ENCODE measurements at places on chromosomes 16 and 17.

- DNase-seq = no peak
Observed at GRCh38 chr17:27946513-27946912, 53.3 kb upstream of the LYRM9 start.

GRCh38 chr16:3119286-3119685, 6.9 kb downstream of the ZNF205 start:
- DNase-seq = no peak

- DNase-seq = no peak
Observed at GRCh38 chr16:84553873-84554399, 49.5 kb upstream of the MEAK7 start.

GRCh38 chr17:29412780-29413565, 22.8 kb downstream of the TAOK1 start:
- DNase-seq = peak; percentile 15

DNA sequence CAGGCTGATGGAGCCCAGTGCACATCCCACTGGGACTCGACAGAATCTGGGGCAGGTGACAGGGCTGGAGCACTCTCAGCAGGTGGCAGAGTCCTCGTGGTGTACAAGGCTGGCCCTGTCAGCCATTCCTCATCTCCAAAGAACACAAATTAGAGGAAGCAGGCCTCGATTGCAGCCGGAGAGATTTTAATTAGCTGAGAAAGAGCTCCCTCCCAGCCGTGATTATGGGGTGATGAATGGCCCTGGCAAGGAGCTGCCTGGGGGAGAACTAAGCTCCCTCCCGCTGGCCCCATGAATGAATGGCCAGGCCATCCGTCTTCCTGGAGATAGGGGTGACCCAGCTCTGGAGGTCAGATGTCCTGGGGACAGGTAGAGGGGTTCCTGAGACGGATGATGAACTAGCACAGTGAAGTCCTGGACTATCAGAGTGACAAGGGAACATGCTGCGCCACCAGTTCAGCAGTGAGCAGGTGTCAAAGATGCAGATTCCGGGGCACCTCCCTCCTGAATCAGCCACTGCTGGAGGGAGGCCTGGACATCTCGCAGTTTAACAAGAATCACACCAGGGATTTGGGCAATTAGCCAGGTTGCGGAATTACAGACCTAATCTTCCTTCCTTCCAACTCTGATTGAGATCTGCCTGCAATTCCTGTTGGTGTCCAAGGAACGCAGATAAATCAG, 35.5 kb downstream of the PIMREG start:
- no peak for DNase-seq

- DNase-seq = no peak
Observed at GRCh38 chr16:54356391-54356790, 69.8 kb upstream of the IRX3 start.

DNA sequence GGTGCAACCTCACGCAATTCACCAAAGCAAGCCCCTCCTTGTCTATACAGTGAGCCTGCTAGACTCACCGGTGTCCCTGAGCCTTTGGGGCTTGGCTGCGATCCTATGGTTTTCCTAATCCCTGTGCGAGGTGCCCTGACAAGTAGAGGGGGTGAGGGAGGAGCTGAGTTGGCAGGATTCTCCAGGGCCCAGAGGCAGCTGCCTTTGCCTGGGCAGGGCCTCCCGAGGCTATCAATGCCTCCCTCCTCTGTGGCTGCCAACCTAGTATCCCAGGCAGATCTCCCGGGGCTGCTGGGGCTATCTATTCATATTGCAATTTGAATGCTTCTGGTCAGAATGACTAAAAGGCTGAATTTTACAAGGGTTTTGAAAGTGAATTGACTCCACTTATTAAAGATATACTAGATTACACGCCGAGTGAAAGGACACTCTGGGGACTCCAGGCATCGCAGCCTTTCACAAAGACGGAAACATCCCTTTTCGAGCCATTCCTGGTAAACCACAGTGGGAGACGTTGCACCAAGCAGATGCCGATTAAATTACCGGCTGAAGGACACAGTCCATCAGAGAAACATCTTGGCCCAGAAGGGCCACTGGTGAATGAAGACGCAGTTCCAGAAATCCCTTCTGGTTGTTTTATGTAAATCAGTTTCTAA, 11.3 kb upstream of the PITPNM3 start:
- DNase-seq = no peak

DNA sequence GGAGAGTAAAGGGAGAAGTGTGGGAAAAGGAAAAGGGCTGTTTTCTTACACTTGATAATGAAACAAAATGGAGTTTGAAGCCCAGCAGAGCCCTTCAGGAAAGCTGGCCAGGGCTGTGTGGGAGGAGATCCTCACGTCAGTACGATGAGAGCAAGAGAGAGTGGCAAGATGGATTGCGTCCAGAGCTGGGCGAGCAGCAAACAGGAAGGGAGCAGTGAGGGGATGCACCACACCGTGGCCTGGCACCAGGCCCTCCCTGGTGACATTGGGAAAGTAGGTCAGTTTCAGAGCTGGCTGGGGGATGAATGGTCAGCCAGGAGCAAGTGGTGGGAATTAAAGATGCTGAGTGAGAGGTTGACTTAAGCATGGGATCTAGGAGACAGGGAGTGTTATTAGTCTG, 273.6 kb downstream of the GRIN2A start:
- DNase-seq = peak; percentile 2

DNA sequence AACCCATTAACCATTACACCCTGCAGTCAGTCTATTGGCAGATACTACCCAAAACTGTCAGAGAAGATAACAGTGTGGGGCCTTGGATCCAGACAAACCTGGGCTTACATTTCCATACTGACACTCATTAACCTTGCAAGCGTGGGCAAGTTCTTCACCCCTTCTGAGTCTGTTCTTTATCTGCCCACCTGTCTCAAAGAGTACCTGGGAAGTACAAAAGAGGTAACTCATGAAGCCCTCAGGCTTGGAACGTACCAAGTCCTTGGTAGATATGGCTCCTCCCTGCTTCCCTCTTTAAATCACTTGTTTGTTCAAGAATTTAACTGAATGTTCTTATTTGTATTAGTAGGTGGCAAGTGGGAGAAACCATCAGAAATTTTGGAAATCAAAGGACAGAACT, 2.5 kb upstream of the IGSF6 start:
- no peak for DNase-seq

- DNase-seq = no peak
Observed at GRCh38 chr17:79617740-79618382, 7.0 kb upstream of the RBFOX3 start.

- no peak for DNase-seq
Observed at GRCh38 chr17:78539781-78540180, 37.4 kb downstream of the DNAH17 start.

- peak; percentile 79 for DNase-seq
Observed at GRCh38 chr16:54930005-54930868, at the start of gene IRX5. Gene IRX5, plus strand, starts transcription at chr16:54930865. Its CDS starts 334 bp downstream, at chr16:54931199.

DNA sequence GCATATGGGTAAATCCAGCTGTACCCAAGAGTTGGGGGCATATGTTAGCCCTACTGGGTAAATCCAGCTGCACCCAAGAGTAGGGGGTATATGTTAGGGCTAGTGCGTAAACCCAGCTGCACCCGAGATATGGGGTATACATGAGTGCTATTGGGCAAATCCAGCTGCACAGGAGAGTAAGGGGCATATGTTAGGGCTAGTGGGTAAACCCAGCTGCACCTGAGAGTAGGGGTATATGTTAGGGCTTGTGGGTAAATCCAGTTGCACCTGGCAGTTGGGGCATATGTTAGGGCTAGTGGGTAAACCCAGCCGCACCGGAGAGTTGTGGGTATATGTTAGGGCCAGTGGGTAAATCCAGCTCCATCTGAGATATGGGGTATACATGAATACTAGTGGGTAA, 80.9 kb downstream of the WWOX start:
- DNase-seq = no peak

- DNase-seq = no peak
Observed at GRCh38 chr17:51572115-51572514, 311.8 kb downstream of the UTP18 start.

DNA sequence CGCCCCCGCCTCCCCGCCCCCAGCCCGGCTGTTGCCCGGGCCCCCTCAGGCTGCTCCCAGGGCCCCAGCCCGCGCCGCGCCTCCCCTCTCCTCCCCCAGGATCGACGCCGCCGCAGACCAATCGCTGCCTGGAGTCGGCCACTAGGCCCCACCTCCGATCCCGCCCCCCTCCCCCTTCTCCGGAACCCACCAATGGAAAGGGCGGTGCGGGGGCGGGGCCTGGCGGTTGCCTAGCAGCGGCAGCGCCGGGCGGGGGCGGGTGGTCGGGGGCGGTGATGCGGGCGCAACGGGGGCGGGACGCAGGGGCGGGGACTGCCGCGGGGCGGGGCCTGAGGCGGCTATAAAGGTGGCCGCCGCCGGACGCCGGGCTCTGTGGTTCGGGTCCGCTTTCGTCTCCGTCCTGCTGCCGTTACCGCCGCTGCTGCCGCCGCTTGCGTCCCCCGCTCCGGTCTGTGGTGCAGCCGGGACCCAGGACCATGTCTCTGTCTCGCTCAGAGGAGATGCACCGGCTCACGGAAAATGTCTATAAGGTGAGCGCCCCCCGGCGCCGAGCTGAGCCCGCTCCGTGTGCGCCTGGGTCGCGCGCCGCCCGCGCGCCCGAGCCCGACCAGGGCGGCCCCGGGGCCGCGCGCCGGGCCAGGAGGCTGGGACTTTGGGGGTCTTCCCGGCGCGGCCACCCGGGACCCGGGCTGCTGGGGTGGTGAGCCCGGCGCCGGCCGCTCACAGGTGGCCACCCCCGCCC, at the start of gene BAIAP2:
Gene BAIAP2, plus strand, starts transcription at position 373 of the 742 bp plus-strand sequence. Its CDS starts 104 bp downstream, at position 477.
- DNase-seq = peak; percentile 89

DNA sequence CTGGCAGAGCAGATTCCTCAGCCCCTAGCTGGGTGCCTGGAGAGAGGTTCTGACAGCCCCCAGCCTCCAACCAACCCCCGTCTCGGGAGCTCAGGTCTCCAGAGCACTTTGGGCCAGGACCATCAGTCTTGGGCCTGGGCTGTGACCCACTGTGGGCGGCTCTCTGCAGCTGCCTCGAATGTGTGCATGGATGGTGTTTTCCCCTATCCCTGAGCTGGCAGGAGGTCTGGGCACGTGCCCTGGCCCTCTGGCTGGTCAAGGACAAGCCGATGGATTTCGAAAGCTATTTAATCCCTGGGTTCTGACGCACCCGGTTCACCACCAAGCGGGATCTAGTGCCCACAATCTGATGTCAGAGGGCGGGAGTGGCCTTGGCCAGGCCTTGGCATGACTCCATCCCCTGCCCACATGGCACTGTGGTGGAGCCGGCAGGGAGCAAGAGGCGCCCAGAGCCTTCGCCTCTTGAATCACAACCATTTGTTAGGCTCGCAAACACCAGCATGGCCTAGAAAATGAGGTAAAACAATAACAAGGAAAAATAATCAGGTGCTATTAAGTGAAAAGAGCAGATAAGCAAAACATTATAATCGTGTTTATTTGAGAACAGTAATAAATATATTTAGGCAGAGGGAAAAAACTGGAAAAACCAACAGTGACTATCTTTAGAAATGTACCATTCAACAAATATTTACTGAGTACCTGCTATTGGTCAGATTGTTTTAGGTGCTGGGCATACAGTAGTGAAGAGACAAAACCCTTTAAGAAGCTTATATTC, 69.3 kb upstream of the TOB1 start:
- DNase-seq = no peak

- no peak for DNase-seq
Observed at GRCh38 chr16:74811911-74812310, 37.3 kb upstream of the FA2H start.

DNA sequence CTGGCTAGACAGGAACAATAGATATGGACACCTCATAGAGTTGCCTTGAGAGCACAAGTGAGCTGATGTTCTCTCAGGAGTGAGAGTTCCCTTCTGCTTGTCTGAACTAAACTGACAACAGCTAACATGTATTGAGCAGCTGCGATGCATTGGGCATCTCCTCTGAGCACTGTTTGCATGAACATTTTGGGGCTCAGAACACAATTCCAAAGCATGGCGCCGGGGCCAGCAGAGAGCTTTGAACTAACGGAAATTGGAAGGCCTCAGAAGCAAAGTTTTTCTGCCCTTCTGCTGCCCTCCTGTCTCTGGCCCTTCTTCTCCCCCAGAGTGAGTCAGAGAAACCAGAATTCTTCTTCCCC, 38.1 kb downstream of the TRPV2 start:
- no peak for DNase-seq

GRCh38 chr17:82527898-82528297, 8.4 kb downstream of the FOXK2 start:
- no peak for DNase-seq

DNA sequence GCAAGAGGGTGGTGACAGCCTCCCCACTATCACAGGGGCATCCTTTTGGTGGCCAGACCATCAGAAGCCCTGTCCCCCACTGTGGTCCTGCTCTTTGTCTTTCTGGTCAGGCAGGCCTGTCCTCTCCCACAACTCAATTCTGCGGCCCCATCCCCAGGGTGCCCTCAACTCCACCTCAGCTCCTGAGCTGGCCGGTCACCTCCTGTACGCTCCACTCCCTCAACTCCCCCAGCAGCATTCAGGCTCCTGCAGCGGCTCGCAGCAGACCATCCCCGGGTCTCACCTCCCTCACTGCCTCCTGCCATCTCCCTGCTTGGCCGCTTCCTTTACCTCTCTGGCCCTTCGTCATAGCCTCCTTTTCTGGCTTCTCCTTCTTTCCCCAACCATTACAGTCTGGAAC, 43.4 kb upstream of the MTSS2 start:
- no peak for DNase-seq

DNA sequence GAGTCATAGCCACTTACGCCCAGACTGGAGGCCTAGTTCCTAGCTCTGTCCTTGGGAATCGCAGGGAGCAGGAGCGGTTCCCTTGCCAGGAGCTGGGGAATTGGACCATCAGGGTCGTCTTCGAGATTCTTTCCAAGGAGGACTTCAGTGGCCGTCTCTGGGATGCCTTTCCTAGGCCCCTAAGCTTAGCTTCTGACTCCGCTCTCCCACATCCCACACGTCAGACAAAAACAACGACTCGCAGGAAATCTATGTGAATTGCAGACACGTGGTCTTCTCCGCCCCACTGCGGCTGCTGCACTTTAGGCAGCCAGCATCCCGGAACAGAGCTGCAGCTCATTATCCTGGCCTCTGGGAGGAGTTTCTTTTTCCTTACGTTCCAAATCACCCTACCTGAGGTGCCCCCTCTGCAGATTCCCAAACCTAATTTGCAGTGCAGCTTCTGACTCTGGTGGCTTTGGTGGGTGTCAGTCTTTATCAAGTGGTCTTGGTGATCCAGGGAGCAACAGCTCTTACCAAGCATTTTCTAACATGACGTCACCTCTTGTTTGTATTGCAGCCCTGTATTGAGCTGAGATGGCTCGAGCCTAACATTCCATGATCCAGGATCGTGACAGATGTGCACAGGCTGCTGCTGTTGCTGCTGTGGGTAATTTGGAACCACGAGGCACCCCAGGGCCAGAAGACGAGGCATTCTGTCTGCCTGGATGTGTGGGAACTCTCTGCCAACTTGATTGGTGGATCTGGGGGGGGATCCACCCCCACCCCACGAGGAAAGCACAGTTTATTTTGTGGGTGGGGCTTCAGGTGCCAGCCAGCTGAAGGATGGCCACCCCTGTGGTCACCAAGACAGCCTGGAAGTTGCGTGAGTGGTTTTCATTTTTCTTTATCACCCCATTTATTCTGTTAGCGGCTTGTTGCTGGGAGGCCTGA, 1.1 kb downstream of the KATNB1 start:
- DNase-seq = peak; percentile 82

DNA sequence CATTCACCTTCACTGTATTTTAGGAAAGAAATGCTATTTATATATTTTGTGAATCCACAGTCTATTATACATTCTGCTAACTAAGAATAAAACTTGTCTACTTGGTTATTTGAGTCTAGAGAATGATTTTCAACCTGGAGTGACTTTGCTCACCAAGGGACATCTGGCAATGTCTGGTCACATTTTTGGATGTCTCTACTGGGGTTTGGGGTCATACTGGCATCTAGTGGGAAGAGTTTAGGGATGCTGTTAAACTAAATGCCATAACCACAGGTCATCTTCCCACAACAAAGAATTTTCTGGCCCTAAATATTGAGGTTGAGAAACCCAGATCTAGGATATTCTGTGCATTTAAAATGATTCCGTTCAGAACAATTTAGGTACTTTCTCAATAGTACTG, 26.0 kb downstream of the KCNJ16 start:
- no peak for DNase-seq

Data from kidney glomerular epithelial cell (primary cell).